ENCODE measurements at places on chromosomes 7 and 10.

GRCh38 chr7:1862560-1862959 is 192.5 kb downstream of the ELFN1 start:
- no peak for DNase-seq

- no peak for DNase-seq
Measured at GRCh38 chr10:83820033-83820432, 319.3 kb upstream of the GHITM start.

GRCh38 chr7:40001649-40002048 is 51.6 kb downstream of the CDK13 start:
- DNase-seq: no peak

GRCh38 chr7:107592361-107593024 is 12.4 kb downstream of the BCAP29 start:
- DNase-seq: no peak

DNA sequence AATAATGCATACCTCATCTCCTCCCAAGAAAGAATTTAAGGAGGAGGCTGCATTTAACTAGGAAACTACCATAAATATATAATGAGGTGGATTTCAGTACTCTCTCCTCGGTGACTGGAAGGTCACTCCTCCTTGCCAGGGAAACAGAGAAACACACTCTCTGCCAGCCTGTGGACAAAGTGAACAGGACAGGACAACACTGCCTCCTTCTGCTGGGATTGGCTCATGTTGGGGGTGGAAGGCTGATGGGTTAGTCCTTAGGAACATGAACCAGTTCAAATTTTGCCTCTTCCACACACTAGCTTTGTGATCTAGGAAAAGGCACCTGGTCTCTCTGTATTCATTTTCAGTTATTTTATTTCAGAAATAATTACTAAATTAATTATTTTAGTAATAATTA is 50.6 kb upstream of the STEAP4 start:
- DNase-seq: no peak

DNA sequence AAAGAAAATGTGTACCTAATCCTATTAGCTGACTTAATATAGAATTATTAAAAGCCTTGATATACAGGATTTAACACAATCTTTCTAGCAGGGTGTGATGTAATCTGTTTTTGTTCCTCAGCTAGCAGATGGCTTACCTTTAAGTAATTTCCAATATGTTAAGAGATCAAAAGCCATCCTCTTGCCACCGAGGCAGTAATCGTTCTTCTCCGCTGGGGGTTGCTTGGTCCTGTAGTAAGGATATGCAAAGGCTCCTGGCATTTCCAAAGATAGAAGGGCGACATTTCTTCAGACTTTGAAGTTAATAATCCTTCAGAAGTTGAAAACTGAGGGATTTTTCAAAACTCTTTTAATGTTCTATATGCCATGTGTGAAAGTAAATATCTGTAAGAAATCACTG is 156.4 kb downstream of the FZD1 start:
- DNase-seq: no peak

- no peak for DNase-seq
Measured at GRCh38 chr7:22051886-22052673, 106.4 kb upstream of the CDCA7L start.

DNA sequence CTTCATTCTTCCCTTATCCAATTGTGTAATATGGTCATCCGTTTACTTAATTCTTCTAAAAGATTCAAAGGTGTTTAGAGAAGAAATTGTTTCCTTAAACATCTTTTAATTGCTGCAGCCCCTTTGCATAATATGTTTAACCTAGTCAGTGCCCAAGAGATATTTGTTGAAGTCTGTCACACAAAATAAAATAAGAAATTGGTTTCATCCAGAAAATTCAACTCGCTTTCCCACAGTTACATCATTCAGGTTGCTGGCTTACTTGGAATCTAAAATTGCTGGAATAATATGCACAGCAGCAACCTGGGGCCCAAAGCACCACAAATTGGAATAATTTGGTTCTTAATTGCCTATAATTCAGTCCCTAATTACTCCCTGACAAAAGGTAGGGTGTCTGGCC is 155.1 kb upstream of the ETV1 start:
- DNase-seq: no peak

- DNase-seq: no peak
Measured at GRCh38 chr7:117176206-117176605, 146.7 kb downstream of the WNT2 start.

GRCh38 chr7:64313740-64314491 is at the start of gene ZNF736:
Gene ZNF736 (plus strand): TSS chr7:64313961. CDS start chr7:64314151, 190 bp downstream.
- no peak for DNase-seq

DNA sequence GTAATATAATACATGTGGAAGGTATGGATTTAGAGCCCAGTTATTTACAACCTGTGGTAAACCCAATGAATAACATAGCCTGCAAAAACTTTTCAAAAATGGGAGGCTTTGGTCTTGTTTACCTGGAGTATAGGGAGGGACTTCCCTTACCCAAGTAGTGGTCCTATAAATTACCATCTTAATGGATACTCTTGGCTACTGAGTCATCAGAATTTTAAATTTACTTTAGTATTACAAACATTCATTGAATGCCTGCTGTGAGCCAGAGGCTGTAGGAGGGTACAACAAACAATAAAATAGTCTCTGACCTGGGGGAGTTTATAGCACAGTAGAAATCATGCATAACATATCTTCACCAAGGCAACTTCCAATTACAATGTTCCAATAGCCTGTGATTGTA is 365.1 kb downstream of the BBS9 start:
- DNase-seq: no peak

- no peak for DNase-seq
Measured at GRCh38 chr10:11724938-11725776, 17.0 kb upstream of the ECHDC3 start.

- no peak for DNase-seq
Measured at GRCh38 chr10:80500572-80501380, 36.9 kb upstream of the SH2D4B start.

- DNase-seq: no peak
Measured at GRCh38 chr10:126402721-126403695, 14.7 kb upstream of the ADAM12 start.

- no peak for DNase-seq
Measured at GRCh38 chr10:37752334-37752875, 105.0 kb downstream of the ZNF248 start.

- DNase-seq: no peak
Measured at GRCh38 chr10:112227331-112227987, 43.9 kb upstream of the GPAM start.

DNA sequence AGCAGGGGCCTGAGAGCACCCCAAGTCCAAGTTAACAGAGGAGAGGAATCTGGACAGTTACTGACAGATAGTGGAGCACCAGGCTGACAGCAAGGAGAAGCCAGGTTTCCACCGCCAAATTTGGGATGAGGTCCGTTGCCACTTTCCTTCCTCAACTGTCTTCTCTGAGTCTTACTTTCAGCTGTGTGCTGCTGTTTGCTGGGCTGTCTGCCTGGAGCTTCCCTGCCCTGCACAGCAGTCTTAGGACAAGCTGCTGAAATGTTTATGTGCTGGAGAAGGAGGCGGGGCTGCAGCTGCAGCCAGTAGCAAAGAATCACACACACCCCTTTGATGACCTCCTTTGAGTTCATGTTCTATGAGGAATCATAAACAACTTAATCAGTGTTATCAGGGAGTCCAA is 17.4 kb upstream of the CYP3A7 start:
- DNase-seq: no peak

- DNase-seq: no peak
Measured at GRCh38 chr7:32516551-32517100, 21.3 kb downstream of the AVL9 start.

DNA sequence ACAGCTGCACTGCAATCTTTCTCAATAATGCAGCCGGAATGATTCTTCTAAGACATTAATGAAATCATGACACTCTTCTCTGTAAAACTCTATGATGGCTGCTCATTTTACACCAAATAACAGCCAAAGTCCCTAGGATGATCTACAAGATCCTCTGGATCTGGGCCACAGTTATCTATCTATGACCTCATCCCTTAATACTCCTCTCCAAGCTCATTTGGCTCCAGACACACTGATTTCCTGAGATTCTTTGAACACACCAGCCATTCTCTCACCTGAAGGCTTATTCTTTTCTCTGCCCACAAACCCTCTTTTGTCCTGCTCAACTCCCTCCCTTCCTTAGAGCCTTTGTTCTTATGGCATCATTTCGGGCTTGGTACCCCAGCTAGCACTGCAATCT is 577.4 kb upstream of the ANKRD30A start:
- no peak for DNase-seq

GRCh38 chr7:119392-120163 is 72.8 kb upstream of the FAM20C start:
- DNase-seq: no peak

DNA sequence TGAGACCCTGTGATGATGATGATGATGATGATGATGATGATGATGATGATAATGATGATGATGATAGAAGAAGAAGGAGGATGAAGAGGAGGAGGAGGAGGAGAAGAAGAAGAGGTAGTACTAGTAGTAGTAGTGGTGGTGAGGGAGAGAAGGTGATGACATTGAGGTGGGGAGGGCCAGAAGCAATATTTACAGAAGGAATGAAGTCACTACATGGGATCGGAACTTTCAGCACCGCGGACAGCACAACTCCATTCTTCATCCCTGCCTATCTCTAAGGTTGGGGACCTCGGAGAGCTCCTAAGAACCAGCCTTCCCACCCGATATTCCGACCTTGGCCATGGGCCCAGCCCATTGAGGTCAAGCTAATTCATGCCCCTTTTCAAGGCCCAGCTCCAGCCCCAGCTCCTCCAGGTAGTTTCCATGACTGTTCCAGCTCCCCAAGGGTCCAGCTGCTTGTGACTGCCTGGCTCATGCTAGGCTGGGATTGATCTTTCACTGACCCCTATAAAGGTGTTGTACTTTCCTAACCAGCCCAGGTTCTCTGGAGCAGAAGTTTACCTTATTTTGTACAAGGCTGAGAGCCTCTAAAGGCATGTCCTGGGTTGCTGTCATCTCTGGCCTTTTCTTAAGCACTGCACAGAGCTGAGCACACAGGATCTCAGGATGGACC is 10.3 kb downstream of the CRHR2 start:
- no peak for DNase-seq

- no peak for DNase-seq
Measured at GRCh38 chr7:101922631-101923601, 105.5 kb downstream of the CUX1 start.

GRCh38 chr10:46097576-46098317 is 51.7 kb upstream of the MSMB start:
- DNase-seq: no peak

DNA sequence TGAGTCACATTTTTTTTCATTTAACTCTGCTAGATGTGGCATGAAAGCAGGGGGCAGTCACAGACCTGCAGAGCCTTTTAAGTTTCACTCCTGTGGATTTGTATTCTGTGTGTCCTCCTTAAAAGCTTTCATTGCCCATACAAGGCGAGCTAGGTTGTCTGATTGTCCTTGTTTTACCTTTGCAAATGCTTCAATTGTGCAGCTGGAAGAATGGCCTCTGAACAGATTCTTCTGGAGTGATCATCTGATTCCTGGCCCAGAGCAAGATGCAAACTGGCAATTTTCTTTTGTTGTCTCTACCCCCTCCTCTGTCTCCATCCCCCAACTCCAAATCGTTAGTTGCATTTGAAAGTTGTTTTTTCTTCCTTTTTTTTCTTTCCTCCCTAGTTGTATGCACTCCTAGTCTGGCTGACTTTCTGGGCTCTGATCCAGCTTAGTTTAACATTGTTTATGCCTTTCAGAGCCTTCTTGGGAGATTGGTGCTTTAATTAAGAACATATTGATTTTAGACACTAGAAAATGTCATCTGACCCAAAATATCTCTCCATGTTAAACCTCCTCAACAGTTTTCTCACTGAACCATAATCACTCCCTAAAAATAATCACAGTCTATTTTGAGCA is 150.2 kb downstream of the REEP3 start:
- no peak for DNase-seq

DNA sequence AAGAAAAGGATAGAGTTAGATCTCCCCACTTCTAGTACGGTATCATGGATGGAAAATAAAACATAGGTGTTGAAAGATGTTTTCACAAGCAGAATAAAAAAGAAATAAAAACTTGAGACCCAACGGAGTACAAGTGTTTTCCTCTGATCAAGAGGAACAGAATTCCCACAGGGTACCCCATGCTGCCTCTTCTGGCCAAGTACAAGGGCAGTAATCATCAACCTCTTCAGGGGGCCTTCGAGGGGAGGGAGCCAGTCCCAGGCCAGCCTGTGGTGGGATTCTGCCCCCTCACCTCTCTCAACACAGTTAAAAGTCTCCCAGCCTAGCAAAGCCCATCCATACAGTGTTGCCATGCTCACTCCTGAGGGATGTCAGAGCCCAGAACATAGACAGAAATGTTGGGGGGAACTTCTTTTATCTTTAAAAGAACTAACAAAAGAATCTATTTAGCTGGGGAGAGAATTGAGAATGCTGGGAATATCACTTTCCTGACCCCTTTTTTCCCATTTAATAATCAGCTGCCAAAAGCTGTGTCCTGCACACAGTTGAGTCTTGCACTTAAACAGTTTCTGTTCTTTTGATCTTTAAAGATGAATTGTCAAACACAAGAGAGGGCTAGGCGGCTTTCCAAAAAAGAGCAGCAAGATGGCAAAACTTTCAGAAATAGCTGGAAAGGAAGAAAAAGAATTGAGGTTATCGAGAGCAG is 101.7 kb downstream of the PTN start:
- no peak for DNase-seq
